ENCODE measurements at places on chromosomes 7 and 10.

GRCh38 chr7:117111535-117111934 lies 158.2 kb downstream of the ST7 start:
- H3K27ac ChIP-seq, result no peak overlapping the region
- no peaks in the 10 kb centered on the region for H3K36me3 ChIP-seq
- H3K4me1 ChIP-seq, result peaks cover 4% of the 10 kb centered on the region
- H3K27me3 ChIP-seq, result no peaks in the 10 kb centered on the region

DNA sequence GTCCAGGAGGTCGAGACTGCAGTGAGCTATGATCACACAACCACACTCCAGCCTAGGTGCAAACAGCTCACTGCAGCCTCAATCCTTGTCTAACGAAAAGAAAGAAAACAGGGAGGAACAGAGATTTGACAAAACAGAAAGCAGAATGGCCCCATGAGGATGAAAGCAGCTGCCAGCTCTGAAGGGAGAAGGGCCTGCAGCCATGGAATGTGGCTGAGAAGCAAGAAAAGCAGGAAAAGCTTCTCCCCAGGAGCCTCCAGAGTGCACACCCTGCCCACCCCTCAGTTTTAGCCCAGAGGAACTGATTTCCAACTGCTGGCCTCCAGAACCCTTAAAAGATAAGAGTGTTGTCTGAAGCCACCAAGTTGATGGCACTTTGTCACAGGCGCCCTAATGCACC lies 13.0 kb downstream of the ESYT2 start:
- peaks cover 17% of the 10 kb centered on the region for H3K4me1 ChIP-seq
- no peaks in the 10 kb centered on the region for H3K36me3 ChIP-seq
- H3K27me3 ChIP-seq, result no peaks in the 10 kb centered on the region
- no peak for DNase-seq
- no peak overlapping the region for H3K27ac ChIP-seq

- no peak for DNase-seq
- no peak overlapping the region for H3K4me3 ChIP-seq
- H3K27me3 ChIP-seq, result no peaks in the 10 kb centered on the region
- no peaks in the 10 kb centered on the region for H3K36me3 ChIP-seq
- H3K27ac ChIP-seq, result no peak overlapping the region
These were observed 32.6 kb downstream of the TMEM270 start for GRCh38 chr7:73893342-73894101.

DNA sequence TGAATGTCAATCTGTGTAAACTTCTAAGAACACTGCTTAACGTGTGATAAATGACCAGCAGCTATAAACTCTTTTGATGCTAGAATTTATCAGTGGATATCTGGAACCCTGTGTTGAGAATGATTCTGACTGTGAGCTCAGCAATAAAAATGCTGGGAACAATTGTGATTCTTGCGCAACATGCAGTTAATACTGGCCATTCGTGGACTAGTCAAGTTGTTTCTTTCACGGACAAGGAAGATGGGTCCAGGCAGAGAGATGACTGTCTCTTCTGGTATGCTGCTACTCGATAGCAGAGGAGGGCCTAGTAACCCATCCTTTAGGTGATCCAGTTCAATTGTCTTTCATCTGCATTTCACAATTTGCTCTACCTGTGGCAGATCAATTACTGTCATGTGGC lies 394.8 kb upstream of the IGFBP3 start:
- no peak overlapping the region for H3K4me3 ChIP-seq
- H3K36me3 ChIP-seq, result no peaks in the 10 kb centered on the region
- no peak overlapping the region for H3K27ac ChIP-seq
- H3K4me1 ChIP-seq, result no peaks in the 10 kb centered on the region
- DNase-seq, result no peak
- no peaks in the 10 kb centered on the region for H3K27me3 ChIP-seq

DNA sequence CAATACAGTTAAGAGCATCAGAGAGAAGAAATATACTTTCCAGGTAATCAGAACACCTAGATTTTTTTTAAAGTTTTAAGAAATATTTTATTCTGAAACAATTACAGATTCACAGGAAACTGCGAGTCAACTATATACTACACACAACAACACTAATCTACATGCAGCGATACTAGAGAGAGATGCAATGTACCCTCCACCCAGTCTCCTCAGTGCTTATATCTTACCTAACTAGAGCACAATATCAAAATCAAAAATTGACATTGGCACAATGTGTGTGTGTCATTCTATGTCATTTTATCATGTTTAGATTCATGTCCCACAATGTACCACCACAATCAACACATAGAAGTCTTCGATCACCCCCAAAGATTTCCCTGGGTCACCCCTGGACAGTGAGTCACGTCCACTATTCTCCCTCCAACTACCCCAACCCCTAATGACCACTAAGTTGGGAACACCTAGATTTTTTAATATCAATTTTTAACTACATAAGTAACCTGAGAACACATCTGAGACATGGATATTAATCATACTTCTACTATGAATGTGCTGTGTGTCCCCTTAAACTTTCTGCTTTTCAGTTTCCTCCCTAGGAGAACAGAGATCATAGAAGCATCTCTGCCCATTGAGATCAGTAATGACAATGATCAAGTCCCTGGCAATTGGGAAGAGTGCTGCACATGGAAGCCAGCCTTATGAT lies 86.5 kb downstream of the GSAP start:
- no peak overlapping the region for H3K27ac ChIP-seq
- H3K4me3 ChIP-seq, result no peak overlapping the region
- no peaks in the 10 kb centered on the region for H3K27me3 ChIP-seq
- no peaks in the 10 kb centered on the region for H3K36me3 ChIP-seq
- peaks cover 2% of the 10 kb centered on the region for H3K4me1 ChIP-seq

DNA sequence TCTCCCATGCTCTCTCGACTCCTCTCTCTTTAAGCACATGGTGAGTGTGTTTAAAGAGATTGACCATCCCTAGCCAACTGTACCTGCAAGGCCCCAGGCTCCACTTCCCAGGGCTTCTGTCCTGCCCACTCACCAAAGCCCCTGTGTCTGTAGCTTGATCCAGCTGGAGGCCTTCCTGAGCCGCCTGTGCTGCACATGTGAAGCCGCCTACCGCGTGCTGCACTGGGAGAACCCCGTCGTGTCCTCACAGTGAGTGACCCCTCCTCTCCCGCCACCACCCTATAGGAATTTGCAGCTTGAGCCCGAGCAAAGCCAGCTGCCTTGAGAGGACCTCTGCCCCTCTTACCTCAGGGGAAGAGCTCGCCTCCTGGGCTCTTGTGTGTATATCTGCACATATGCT lies 11.2 kb downstream of the ZFYVE27 start:
- no peak for DNase-seq
- H3K36me3 ChIP-seq, result peaks cover 72% of the 10 kb centered on the region
- H3K4me3 ChIP-seq, result no peak overlapping the region
- H3K27me3 ChIP-seq, result no peaks in the 10 kb centered on the region
- H3K4me1 ChIP-seq, result no peaks in the 10 kb centered on the region

DNA sequence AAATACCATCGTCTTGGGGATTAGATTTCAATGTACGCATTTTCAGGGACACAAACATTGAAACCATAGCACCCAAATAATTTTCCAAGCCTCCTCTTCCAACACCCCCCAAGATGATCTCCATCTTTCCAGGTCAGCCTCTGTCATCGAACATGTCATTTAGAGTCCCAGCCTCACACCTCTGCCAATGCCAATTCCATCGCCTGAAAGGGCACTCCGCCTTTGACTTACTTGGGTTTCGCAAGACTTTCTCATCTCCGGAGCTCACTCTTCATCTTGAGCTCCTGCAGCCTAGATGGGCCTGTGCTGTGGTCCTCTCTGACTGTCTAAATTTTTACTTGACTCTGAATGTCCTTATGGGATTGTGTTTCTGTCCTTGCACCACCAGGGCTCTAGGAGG lies 10.4 kb upstream of the FAM241B start:
- H3K27ac ChIP-seq, result no peak overlapping the region
- H3K27me3 ChIP-seq, result 0 out of 2 replicates have a peak, but pooled peaks cover 2% of the 10 kb centered on the region
- no peaks in the 10 kb centered on the region for H3K36me3 ChIP-seq
- no peak for DNase-seq
- H3K4me3 ChIP-seq, result no peak overlapping the region
